Cardiac muscle cell (in vitro differentiated cells and primary cell): ENCODE measurements at places on chromosomes 12 and 14. TPM values are rescaled to one million over a fixed set of nuclear protein-coding genes. Genes with fewer than 3 reads are reported as not detected.
A peak's percentile ranks its signal among the peaks of the same experiment; 100 is the strongest.

KRT78 gene
- total RNA-seq = not detected in 2 replicates

B4GALNT3 gene
- total RNA-seq = 38.6 and 39.2 TPM in 2 replicates

HOXC12 gene
- not detected in 2 replicates for total RNA-seq

NEK9 gene
- 74.7 and 124 TPM in 2 replicates for total RNA-seq

GPD1 gene
- 1.7 and 3.4 TPM in 2 replicates for total RNA-seq

GRCh38 chr12:45726603-45727300, 2.8 kb upstream of the ARID2 start:
- no peaks in the 10 kb centered on the region for H3K36me3 ChIP-seq
- H3K27ac ChIP-seq = peak overlapping the region; percentile 98
- peak overlapping the region; percentile 73 for H3K4me3 ChIP-seq

GRCh38 chr14:91397965-91398591, 19.5 kb downstream of the CCDC88C start:
- DNase-seq = no peak
- no peak overlapping the region for H3K27ac ChIP-seq
- H3K36me3 ChIP-seq = no peaks in the 10 kb centered on the region
- H3K27me3 ChIP-seq = peaks cover 61% of the 10 kb centered on the region
- no peaks in the 10 kb centered on the region for H3K4me1 ChIP-seq

DNA sequence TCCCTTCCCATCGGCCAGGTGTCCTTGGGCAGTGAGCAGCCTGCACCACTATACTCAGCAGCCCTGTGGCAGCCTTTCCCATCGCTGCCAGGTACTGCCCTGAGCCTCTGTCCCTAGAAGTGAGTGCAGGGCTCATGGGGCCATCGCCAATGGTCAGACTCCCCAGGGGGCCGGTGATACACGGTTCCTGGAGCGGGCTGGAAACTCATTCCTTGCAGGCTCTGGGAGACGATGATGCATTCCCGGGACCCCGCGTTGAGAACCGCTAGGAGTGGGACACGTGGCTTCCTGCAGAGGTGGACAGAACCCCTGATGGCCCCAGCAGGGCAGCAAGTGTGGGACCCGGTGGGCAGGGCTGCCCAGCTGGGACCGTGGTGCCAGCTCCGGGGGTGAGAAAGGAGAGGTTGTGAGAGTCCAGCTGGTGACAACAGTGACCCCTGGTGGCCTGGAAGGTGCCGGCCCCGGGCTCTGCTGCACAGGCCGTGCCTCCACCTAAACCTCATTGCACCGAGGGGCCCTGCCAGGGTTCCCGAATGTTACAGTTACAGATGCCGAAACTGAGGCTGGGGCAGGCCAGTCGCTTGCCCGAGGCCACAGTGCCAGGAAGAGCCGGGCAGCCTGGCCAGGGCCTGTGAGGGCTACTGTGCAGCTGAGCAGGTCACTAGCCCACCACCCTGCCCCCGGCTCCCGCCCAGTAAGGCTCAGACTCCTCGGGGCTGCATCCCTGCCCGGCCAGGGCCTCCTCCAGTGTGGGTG, 33.8 kb downstream of the FBRSL1 start:
- no peaks in the 10 kb centered on the region for H3K4me1 ChIP-seq
- no peak overlapping the region for H3K4me3 ChIP-seq
- H3K27me3 ChIP-seq = no peaks in the 10 kb centered on the region
- H3K27ac ChIP-seq = no peak overlapping the region
- DNase-seq = peak; percentile 72

DNA sequence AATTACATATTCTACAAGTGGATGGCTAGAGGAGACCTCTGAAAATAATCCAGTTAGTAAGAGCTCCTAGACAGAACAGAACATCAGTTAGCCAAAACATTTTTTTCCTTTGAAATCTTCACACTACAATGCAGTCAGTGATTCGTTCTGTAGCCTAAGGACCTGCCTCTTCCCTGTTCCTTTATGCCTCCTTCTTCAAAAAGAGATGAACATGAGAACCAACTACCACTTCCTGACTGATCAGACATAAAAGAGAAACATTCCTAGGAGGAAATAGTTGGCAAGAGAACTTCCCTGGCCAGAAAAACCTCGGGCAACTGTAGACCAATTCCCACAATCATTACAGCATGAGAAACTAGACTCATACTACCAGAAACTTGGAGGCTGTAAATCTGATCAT, 29.4 kb downstream of the ITPR2 start:
- no peaks in the 10 kb centered on the region for H3K36me3 ChIP-seq
- no peak for DNase-seq
- H3K4me1 ChIP-seq = no peaks in the 10 kb centered on the region
- H3K27ac ChIP-seq = no peak overlapping the region

GRCh38 chr14:102197317-102197853, 57.7 kb downstream of the WDR20 start:
- no peak overlapping the region for H3K27ac ChIP-seq
- H3K4me1 ChIP-seq = no peaks in the 10 kb centered on the region
- no peak overlapping the region for H3K4me3 ChIP-seq
- H3K27me3 ChIP-seq = no peaks in the 10 kb centered on the region
- H3K36me3 ChIP-seq = no peaks in the 10 kb centered on the region
- DNase-seq = no peak

DNA sequence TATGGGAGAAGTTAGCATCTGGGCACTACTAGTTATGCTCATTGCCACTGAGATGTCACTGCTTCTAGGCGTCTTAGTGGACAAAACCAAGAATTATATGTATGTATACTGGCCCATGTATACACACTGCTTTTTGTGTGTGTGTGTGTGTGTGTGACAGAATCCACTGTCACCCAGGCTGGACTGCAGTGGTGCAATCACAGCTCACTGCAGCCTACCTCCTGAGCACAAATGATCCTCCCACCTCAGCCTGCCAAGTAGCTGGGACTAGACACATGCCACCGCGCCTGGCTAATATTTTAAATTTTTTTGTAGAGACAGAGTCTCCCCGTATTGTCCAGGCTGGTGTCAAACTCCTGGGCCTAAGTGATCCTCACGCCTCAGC, 25.2 kb downstream of the LIMA1 start:
- no peak for DNase-seq
- no peaks in the 10 kb centered on the region for H3K36me3 ChIP-seq
- H3K4me1 ChIP-seq = no peaks in the 10 kb centered on the region
- no peaks in the 10 kb centered on the region for H3K27me3 ChIP-seq
- peak overlapping the region; percentile 34 for H3K27ac ChIP-seq
- no peak overlapping the region for H3K4me3 ChIP-seq

- DNase-seq = no peak
- no peaks in the 10 kb centered on the region for H3K27me3 ChIP-seq
- H3K36me3 ChIP-seq = no peaks in the 10 kb centered on the region
- H3K4me1 ChIP-seq = no peaks in the 10 kb centered on the region
- H3K4me3 ChIP-seq = no peak overlapping the region
- H3K27ac ChIP-seq = no peak overlapping the region
Measured at GRCh38 chr12:125533434-125534029, 468.3 kb downstream of the AACS start.

DNA sequence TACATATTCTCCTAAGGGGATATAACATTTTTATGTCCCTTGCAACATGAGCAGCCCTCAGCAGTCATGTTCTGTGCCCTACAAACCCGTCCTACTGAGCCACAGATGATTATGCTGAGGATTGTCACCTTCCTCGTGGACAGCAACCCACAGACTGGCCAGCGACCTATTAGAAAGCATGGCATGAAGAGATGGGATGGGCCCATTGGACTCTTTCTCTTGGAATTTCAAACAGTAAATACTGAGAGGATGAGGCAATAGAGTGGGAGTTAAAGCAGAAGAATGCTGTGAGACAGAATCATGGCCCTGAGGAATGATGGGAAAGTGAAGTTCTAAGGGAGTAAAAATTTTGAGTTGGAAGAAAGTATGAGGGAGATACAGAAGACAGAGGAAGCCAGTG, 149.9 kb upstream of the BTG1 start:
- H3K36me3 ChIP-seq = no peaks in the 10 kb centered on the region
- no peak for DNase-seq
- no peak overlapping the region for H3K27ac ChIP-seq
- no peaks in the 10 kb centered on the region for H3K27me3 ChIP-seq

- peaks cover 4% of the 10 kb centered on the region for H3K4me1 ChIP-seq
- no peak for DNase-seq
- H3K36me3 ChIP-seq = no peaks in the 10 kb centered on the region
- peak overlapping the region; percentile 57 for H3K4me3 ChIP-seq
- H3K27ac ChIP-seq = no peak overlapping the region
Measured at GRCh38 chr14:51095854-51096823, 1.2 kb upstream of the TRIM9 start.
